Breast epithelium (tissue), 4 donors: ENCODE measurements at places on chromosomes 3 and 15. TPM values are rescaled to one million over a fixed set of nuclear protein-coding genes. Genes with fewer than 3 reads are reported as not detected.

MESP2 gene
- total RNA-seq, result not detected

DNA sequence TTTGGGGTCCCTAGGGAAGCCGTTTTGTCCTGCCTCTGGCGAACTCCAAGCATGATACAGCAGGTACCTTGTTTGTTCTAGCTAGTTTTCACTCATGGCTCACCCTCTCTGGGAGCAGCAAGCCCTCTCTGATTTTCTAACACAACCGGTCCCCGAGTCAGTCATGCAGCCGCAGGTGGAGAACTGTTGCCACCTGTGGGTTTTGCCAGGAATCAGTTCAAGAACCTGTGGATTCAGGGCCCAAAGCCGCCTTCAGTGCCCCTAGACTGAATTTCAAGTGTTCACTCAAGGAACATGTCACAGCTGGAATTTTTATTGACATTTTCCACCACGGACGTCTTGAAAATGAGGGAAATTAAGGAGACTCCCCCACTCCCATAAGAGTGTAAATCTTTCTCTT is 13.3 kb upstream of the LRRK1 start:
- no peaks in the 10 kb centered on the region for H3K27me3 ChIP-seq
- H3K36me3 ChIP-seq, result no peaks in the 10 kb centered on the region
- no peak overlapping the region for H3K27ac ChIP-seq
- H3K4me1 ChIP-seq, result peaks cover 10% of the 10 kb centered on the region
- DNase-seq, result no peak

DNA sequence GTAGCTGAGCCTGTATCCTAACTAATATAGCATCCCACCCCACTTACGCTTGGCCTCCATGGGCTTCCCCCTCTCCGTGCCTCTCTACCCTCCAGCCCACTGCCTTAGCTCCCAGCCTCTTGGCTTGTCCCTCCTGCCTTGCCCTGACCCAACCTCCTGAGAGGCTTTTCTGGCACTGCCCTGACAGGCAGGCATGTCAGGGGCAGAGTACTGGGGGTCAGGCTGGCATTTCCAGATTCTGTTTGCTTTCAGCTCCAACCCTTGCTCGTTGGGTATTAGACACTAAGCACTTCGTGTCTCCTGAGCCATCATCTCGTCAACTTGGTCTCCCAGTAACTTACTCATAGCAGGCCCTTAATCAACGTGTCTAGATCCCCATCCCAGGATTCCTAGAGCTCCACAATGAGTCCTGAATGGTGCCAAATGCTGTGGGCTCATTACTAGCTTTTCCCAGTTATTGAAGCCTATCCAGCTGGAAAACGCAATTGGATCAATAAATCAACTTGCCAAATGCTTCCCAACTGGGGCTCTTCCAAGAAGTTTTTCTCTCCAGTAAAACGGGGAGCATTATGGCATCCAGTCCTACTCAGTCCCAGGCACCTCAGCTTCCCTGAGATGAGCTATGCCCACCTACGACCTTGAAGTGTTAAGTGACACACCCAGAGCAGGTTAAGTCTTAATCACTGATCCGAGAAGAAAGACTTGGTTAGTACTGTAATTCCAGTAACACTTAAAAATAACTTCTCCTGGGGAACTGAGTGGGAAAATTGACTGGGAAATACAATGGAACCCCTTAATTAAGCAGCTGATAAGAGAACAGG is 78.5 kb upstream of the DLG1 start:
- DNase-seq, result no peak
- no peaks in the 10 kb centered on the region for H3K27me3 ChIP-seq
- no peaks in the 10 kb centered on the region for H3K36me3 ChIP-seq
- H3K4me3 ChIP-seq, result no peak overlapping the region
- no peak overlapping the region for H3K27ac ChIP-seq
- no peaks in the 10 kb centered on the region for H3K4me1 ChIP-seq

- no peak overlapping the region for H3K27ac ChIP-seq
- H3K4me3 ChIP-seq, result no peak overlapping the region
- no peaks in the 10 kb centered on the region for H3K36me3 ChIP-seq
- no peaks in the 10 kb centered on the region for H3K4me1 ChIP-seq
- DNase-seq, result no peak
- no peaks in the 10 kb centered on the region for H3K27me3 ChIP-seq
Observed at GRCh38 chr15:33256874-33257273, 53.9 kb upstream of the RYR3 start.

- DNase-seq, result no peak
- H3K4me1 ChIP-seq, result no peaks in the 10 kb centered on the region
- H3K27ac ChIP-seq, result no peak overlapping the region
Observed at GRCh38 chr15:60829416-60829815, 350.5 kb upstream of the ICE2 start.
